ENCODE measurements at places on chromosomes 12 and 14. TPM values are rescaled to one million over a fixed set of nuclear protein-coding genes. Genes with fewer than 3 reads are reported as not detected.
A peak's percentile ranks its signal among the peaks of the same experiment; 100 is the strongest.

G2E3 gene
- 6.7 TPM for total RNA-seq

DNA sequence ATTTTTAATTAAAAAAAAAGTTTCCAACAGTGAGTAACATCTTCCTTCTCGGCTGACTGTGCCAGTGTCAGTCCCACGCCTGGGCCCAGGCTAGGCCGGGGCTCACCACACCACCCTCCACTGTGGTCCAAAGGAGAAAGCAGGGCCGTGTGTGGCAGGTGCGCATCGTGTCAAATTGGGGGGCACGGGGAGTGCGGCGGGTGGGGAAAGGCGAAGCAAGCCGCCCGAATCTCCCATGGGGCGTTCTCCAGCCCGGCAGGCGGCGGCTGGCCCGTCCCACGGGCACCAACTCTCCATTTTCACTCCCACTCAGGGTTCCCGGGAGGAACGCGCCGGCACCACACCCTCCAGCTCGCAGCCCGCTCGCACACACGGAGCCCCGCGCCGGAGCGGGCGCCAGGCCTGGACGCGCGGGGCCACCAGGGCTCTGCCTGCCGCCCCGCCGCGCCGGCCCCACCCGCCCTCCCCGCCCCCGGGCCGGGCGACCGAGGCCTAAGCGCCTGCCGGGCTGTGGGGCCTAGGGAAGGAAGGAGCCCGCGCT, 604 bp downstream of the EEA1 start:
- peak; percentile 75 for DNase-seq
- peak overlapping the region; percentile 70 for H3K4me3 ChIP-seq
- H3K27me3 ChIP-seq: no peaks in the 10 kb centered on the region
- H3K36me3 ChIP-seq: no peaks in the 10 kb centered on the region
- H3K27ac ChIP-seq: peak overlapping the region; percentile 100
- H3K4me1 ChIP-seq: no peaks in the 10 kb centered on the region

C12orf54 gene
- total RNA-seq: 1.2 TPM

CEP83 gene
- 9.0 TPM for total RNA-seq

- H3K4me3 ChIP-seq: no peak overlapping the region
- DNase-seq: no peak
- no peaks in the 10 kb centered on the region for H3K36me3 ChIP-seq
- peaks cover 19% of the 10 kb centered on the region for H3K4me1 ChIP-seq
Observed at GRCh38 chr12:64097366-64098105, 124.6 kb downstream of the KICS2 start.

EFS gene
- total RNA-seq: 19.9 TPM

DNA sequence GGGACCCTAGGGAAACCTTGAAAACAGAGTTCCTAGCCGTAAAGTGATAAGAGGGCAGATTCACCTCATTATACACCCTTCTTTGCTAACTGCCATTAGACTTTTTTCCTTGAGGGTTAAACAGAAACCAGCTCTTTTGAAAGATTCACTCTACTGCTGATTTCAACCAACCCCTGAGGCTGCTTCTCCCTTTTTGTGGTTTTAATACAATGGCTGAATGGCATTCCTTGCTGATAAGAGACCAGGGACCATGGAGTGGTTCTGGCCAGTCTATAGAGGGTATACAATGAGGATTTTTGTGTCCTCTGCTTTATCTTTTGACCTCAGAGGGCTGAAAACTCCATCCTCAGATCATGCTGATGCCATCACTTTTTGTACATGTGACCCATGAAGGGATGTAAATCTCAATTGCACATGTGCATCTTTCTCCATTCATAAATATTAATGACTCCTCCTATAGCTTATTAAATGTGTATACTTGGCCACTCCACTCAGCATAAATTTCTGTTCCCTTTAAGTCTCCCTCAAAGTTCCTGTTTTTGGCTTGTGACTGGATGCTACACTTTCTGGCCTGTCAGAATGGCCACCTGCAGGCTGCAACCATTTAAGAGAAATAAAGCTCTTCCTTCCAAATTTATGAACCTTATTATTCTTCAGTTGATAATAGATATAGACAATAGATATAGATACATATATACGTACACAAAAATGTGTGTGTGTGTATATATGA, 233.8 kb upstream of the SEL1L start:
- H3K4me3 ChIP-seq: no peak overlapping the region
- no peaks in the 10 kb centered on the region for H3K4me1 ChIP-seq
- no peaks in the 10 kb centered on the region for H3K27me3 ChIP-seq
- no peak overlapping the region for H3K27ac ChIP-seq

RIPK3 gene
- 3.9 TPM for total RNA-seq

KLRK1 gene
- total RNA-seq: 1.8 TPM

- peak overlapping the region; percentile 96 for H3K27ac ChIP-seq
- no peak for DNase-seq
- H3K27me3 ChIP-seq: no peaks in the 10 kb centered on the region
- H3K36me3 ChIP-seq: no peaks in the 10 kb centered on the region
- H3K4me3 ChIP-seq: peak overlapping the region; percentile 97
Observed at GRCh38 chr14:93331728-93332396, 974 bp downstream of the BTBD7 start.

EIF2S3B gene
- total RNA-seq: 0.36 TPM

GRCh38 chr14:20441461-20441860, 5.5 kb upstream of the KLHL33 start:
- no peaks in the 10 kb centered on the region for H3K27me3 ChIP-seq
- no peak overlapping the region for H3K4me3 ChIP-seq
- no peaks in the 10 kb centered on the region for H3K36me3 ChIP-seq
- DNase-seq: no peak
- H3K27ac ChIP-seq: no peak overlapping the region

GRCh38 chr12:57058454-57058853, 8.5 kb upstream of the MYO1A start:
- H3K4me3 ChIP-seq: no peak overlapping the region
- H3K36me3 ChIP-seq: peaks cover 8% of the 10 kb centered on the region
- H3K27ac ChIP-seq: peak overlapping the region; percentile 79

GRCh38 chr14:99990268-99991170, 74.7 kb upstream of the EVL start:
- H3K4me1 ChIP-seq: no peaks in the 10 kb centered on the region
- H3K4me3 ChIP-seq: no peak overlapping the region
- no peak overlapping the region for H3K27ac ChIP-seq
- H3K27me3 ChIP-seq: no peaks in the 10 kb centered on the region
- H3K36me3 ChIP-seq: no peaks in the 10 kb centered on the region
- no peak for DNase-seq

RFLNA gene
- total RNA-seq: not detected

DNA sequence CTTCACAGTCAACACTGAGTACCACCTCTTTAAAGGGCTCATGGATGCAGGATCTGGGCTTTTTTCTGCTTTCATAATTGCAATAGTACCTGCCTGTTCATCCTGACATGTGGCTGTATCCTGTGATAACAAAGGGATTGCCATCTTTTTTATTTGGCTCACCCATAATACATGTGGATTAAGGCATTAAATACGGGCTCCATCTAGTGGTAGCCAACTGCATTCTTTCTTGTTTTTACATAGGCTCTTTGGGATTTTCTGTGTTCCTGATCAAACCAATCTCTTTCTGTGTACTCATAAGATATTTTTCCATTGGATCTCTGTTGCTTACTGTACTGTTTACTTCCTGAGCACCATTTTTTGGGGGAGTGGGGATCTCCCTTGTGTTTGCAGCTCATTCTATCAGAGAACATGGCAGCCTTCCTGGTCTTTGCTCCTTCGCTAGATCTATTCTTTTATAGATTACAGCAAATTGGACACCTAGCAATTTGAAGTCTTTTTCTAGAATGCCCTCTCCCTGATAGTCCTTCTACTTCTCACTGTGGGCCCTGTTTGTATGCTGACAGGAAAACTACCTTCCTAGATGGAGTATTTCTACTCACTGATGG, 723.4 kb upstream of the MDGA2 start:
- no peak overlapping the region for H3K27ac ChIP-seq
- H3K27me3 ChIP-seq: no peaks in the 10 kb centered on the region
- no peaks in the 10 kb centered on the region for H3K4me1 ChIP-seq
- no peak overlapping the region for H3K4me3 ChIP-seq

SIRT4 gene
- 3.6 TPM for total RNA-seq

DNA sequence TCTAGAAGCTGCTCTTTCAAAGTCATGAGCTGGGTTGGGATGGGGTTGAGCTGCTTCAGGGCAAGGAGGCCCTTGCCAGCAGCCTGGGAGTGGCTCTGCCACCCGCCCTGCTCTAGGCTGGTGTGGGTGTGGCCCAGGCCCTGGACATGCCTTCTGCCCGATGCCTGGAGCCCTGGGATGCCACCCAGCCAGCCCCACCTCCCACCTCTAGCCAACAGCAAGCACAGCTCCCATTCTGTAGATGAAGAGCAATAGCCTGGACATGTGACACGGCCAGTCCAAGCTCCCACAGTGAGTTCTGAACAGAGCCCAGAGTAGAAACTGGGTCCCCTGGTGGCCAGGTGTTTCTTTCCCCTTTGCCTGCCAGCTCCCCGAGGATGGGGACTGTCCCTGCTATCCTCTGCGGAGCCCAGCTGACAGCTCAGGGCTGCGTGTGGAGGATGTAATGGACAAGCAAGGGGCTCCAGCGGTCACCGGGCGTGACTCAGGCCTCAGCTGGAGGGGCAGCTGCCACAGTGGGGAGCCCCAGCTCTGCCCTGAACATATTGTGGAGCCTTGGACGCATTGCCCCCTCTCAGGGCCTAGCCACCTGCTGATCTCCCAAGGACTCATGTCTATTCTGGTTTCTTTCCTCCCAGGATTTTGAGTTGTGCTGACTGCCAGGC, 165.2 kb downstream of the TSPAN9 start:
- no peaks in the 10 kb centered on the region for H3K27me3 ChIP-seq
- DNase-seq: no peak
- no peak overlapping the region for H3K4me3 ChIP-seq
- no peaks in the 10 kb centered on the region for H3K4me1 ChIP-seq
- no peak overlapping the region for H3K27ac ChIP-seq
- H3K36me3 ChIP-seq: no peaks in the 10 kb centered on the region

DNA sequence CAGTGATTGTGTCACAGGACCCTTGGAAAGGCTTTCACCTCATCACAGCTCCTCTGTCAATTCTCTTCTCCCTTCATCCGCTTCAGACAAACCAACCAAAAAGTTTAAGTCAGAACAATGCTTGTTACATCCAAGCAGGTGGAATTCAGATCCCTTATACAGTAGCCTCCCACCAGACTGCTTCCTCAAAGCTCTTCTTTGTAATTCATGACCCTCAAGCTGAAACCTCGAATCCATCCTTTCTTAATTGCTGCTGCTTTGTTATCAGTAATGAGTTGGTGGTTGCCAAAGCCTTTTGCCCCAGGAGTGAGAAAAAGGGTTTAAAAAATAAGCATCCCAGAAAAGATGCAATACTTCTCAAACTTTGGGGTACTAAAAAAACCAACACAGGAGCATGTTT, 9.5 kb downstream of the BEST3 start:
- H3K27ac ChIP-seq: no peak overlapping the region
- H3K4me3 ChIP-seq: no peak overlapping the region
- H3K4me1 ChIP-seq: no peaks in the 10 kb centered on the region
- no peak for DNase-seq
- no peaks in the 10 kb centered on the region for H3K36me3 ChIP-seq
- no peaks in the 10 kb centered on the region for H3K27me3 ChIP-seq

- H3K4me3 ChIP-seq: no peak overlapping the region
- no peaks in the 10 kb centered on the region for H3K36me3 ChIP-seq
- DNase-seq: no peak
- no peaks in the 10 kb centered on the region for H3K4me1 ChIP-seq
- H3K27ac ChIP-seq: no peak overlapping the region
Observed at GRCh38 chr12:104823985-104824461, 134.1 kb downstream of the SLC41A2 start.

GRCh38 chr14:89347885-89348284, 69.1 kb downstream of the FOXN3 start:
- no peak overlapping the region for H3K4me3 ChIP-seq
- no peaks in the 10 kb centered on the region for H3K27me3 ChIP-seq
- peaks cover 36% of the 10 kb centered on the region for H3K4me1 ChIP-seq
- no peaks in the 10 kb centered on the region for H3K36me3 ChIP-seq

LTBP2 gene
- 12.1 TPM for total RNA-seq

GRCh38 chr12:93025145-93026103, 96.3 kb upstream of the EEA1 start:
- no peaks in the 10 kb centered on the region for H3K36me3 ChIP-seq
- H3K27ac ChIP-seq: no peak overlapping the region
- DNase-seq: no peak
- H3K4me3 ChIP-seq: no peak overlapping the region
- no peaks in the 10 kb centered on the region for H3K4me1 ChIP-seq

DNA sequence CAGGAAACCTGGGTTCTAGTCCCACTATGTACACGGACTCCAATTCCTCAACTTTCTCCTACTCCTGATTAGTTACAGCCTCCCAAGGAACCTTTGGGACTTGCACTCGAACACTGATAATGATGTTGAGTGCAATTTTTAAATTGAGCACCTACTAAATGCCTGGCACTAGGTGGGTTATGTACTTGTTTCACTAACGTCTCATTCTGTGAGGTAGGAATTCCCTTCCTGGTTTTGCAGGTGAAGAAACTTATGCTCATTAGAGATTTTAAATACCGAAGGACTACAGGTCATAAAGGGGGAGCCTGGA, 536 bp downstream of the PARPBP start:
- DNase-seq: no peak
- no peak overlapping the region for H3K27ac ChIP-seq
- peaks cover 21% of the 10 kb centered on the region for H3K4me1 ChIP-seq

SDS gene
- 0.27 TPM for total RNA-seq

- no peak overlapping the region for H3K27ac ChIP-seq
- H3K36me3 ChIP-seq: no peaks in the 10 kb centered on the region
- H3K27me3 ChIP-seq: no peaks in the 10 kb centered on the region
- DNase-seq: no peak
Observed at GRCh38 chr12:49874142-49874897, 29.4 kb downstream of the FAIM2 start.

DNA sequence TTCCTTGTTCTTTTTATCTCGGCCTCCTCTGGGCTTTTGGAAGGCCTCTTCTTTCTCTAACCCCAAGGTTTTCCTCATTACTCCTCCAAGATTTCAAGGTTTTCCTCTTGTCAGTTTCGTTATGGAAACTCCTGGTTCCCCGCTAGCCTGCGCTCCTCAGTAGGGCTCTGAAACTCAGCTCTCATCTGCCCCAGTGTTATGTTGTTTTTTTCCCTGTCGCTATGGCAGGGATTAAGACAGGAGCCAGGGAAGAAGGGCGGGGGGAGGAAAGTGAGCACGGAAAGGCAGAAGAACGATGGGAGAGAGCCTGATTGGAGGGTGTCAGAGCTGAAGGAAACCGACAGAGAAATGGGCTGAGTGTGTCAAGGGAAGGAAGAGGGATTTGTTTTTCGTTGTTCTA, 26.5 kb upstream of the JDP2 start:
- no peaks in the 10 kb centered on the region for H3K36me3 ChIP-seq
- peak overlapping the region; percentile 88 for H3K27ac ChIP-seq
- peaks cover 27% of the 10 kb centered on the region for H3K4me1 ChIP-seq
- peak overlapping the region; percentile 9 for H3K4me3 ChIP-seq
- DNase-seq: peak; percentile 80

MIPOL1 gene
- total RNA-seq: 17.1 TPM

- H3K27ac ChIP-seq: no peak overlapping the region
- H3K36me3 ChIP-seq: no peaks in the 10 kb centered on the region
- no peak overlapping the region for H3K4me3 ChIP-seq
- no peaks in the 10 kb centered on the region for H3K27me3 ChIP-seq
Observed at GRCh38 chr14:55418411-55418810, 6.8 kb upstream of the ATG14 start.

HIGD1C gene
- not detected for total RNA-seq

Measured in sigmoid colon (tissue), 7 donors.